ENCODE measurements at places on chromosomes 7 and 10.

DNA sequence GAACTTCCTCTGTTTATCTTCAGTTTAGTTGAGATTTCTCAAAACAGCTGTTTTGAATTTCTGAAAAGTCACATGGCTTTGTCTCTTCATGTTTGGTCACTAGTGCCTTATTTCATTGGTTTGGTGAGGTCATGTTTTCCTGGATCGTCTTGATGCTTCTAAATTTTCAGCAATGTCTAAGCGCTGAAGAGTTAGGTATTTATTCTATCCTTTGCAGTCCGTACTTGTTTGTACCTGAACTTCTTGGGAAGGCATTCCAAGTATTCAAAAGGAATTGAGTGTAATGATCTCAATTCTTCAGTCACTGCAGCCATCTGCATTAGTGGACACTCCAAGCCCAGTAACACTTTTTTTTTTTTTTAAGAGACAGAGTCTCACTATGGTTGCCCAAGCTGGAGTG is 67.7 kb downstream of the HERC4 start:
- no peak for DNase-seq

DNA sequence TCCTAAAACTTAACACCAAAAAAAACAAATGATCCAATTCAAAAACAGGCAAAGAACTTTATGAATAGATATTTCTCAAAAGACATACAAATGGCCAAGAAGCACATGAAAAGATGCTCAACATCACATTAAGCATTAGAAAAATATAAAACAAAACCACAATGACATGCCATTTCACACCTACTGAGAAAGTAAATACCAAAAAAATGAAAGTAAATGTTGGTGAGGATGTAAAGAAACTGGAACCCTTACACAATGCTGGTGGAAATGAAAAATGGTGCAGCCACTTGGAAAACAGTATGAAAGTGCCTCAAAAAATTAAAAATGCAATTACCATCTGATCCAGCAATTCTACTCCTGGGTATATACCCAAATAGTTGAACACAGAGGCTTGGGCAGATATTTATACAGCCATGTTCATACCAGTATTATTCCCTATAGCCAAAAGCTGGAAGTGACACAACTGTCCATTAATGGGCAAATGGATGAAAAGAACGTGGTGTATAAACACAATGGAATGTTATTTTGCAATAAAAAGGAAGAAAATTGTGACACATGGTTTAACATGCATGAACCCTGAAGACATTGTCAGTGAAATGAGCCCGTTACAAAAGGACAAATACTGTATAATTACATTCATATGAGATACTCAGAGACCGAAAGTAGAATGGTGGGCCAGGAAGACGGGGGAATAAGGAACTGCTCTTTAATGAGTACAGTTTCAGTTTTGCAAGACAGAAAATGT is 89.0 kb downstream of the JMJD1C start:
- DNase-seq, result no peak

- no peak for DNase-seq
Observed at GRCh38 chr10:66455304-66455703, 470.5 kb upstream of the LRRTM3 start.

GRCh38 chr10:63491588-63492316 is 26.0 kb upstream of the JMJD1C start:
- DNase-seq, result no peak

GRCh38 chr10:104328896-104329710 is 9.2 kb downstream of the ITPRIP start:
- peak; percentile 30 for DNase-seq

DNA sequence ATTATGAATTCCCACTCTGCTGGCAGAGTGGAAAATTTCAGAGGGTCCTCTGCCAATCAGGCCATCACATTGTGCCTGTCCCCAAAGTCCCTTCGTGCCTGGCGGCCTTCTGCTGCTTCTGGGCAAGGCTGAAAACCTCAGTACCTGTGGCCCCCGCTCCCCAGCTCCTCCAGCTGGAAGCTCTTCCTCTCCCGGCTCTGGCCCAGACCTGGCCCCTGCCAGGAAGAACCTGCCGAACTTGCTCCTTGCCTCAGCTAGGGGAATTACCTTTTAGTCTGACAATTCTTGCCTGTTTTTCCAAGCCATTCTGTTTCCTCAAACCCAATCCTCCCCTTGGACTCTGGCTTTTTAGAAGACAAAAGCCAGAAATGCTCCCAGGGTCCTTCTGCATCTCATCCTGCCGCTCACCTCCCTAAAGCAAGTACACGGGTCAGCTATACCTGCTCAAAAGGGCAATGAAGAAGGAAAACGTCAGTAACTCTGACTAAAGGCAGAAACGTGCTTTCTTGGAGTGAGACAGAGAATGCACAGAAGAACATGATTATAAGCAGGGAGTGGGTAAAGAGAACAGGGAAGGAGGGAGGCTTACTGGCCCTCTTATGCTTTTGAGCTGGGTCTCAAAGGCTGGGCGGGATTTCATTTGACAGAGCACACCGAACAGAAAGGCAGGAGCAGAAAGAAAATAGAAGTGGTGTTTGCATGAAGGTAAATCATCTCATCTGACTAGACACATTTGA is 28.1 kb upstream of the TRIL start:
- DNase-seq, result no peak

GRCh38 chr7:138129551-138130165 is 53.4 kb downstream of the AKR1D1 start:
- DNase-seq, result no peak

DNA sequence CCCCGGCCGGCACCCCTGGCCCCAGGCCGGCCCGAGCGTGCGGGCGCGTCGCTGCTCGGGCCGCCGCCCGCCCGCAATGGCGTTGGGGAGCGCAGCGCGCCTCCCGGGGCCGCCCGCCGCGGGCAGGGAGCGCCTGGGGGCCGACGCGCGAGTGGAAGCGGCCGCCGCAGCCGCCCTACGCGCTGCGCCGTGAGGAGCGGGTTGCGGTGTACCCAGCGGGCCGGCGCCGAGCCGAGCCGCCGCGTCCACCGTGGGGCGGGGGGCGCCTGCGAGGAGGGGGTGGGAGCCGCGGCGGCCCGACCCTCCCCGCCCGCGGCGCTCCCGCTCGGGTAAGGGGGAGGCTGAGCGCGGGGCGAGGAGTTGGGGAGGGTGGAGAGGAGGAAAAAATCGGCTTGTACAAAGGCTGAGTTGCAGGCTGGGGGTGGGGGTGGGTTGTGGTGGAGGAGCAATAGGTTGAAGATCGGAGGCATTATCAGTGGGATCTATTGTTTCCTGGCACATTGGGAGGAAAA is 473 bp downstream of the PPP1R9A start:
- peak; percentile 35 for DNase-seq

- DNase-seq, result no peak
Observed at GRCh38 chr10:44357023-44357540, 27.8 kb downstream of the CXCL12 start.

DNA sequence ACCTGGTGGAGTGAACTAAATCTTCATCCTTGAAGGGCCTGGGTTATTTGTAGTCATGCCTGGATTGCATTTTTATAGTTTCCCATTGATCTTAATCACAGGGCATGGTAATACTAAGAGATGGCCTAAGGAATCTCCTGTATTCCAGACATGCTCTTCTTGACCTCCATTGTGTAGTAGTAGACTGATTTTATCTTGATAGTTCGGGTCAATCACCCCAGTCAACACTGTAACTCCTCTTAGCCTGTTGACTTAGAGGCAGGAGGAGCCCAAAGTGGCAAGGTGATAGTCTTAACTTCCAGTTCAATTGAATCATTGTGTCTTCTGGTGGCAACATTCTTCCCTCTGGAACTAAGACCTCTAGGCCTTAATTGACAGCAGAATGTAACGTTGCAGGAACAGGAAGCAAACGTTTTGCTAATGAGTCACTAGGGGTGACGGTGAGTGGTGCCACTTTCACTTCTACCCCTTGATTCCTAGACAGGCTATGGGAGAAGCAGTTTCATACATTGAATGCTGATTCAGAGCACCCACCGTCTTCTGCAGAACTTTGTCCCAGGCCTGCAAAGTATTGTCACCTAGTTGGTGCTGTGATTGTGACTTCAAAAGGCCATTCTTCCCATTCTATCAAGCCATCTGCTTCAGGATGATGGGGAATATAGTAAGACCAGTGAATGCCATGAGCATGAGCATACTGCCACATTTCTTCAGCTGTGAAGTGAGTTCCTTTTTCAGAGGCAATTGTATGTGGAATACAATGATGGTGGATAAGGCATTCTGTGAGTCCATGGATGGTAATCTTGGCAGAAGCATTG is 24.0 kb upstream of the PAPSS2 start:
- no peak for DNase-seq

DNA sequence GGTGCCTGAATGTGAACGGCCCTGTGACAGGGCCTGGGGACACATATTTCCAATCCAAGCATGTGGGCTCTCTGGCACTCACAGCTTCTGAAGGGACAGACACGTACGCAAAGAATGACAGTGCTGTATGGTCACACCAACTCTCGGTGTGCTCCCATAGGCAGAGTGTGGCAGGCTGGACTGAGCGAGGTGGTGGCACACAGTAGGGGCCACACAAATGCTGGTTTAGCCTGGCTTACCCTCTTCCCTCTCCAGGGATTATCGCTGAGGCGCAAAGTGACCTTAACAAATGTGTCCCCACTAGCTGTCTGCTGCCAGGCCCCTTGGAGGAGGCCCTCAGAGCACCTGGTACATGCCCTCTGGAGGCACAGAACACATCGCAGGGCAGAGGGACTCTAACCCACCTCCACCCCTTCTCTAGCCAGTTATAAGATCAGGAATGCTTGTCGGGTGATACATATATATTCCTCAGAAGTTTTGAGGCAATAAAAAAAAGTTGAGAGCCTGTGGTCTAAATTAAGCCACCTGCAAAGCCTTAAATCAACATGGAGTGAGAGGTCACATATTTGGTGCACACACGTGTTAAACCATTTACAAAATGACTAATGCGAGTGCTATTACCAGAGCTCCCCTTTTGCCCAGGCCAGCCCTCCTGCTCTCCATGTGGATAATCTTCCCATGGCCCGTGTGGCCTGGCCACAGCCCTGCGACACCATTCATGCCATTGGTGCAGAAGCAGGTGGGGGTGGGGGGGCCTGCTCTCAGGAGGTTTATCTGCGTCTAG is 262.8 kb upstream of the GRB10 start:
- DNase-seq, result no peak

- no peak for DNase-seq
Observed at GRCh38 chr10:51377070-51377931, 303.0 kb downstream of the PRKG1 start.

Data from left colon (tissue), 2 donors.